ENCODE measurements at places on chromosomes 12 and 14.

- DNase-seq = peak; percentile 34
Observed at GRCh38 chr14:99430491-99430890, 50.2 kb downstream of the SETD3 start.

GRCh38 chr12:117208206-117208605 lies 17.9 kb upstream of the FBXO21 start:
- no peak for DNase-seq

DNA sequence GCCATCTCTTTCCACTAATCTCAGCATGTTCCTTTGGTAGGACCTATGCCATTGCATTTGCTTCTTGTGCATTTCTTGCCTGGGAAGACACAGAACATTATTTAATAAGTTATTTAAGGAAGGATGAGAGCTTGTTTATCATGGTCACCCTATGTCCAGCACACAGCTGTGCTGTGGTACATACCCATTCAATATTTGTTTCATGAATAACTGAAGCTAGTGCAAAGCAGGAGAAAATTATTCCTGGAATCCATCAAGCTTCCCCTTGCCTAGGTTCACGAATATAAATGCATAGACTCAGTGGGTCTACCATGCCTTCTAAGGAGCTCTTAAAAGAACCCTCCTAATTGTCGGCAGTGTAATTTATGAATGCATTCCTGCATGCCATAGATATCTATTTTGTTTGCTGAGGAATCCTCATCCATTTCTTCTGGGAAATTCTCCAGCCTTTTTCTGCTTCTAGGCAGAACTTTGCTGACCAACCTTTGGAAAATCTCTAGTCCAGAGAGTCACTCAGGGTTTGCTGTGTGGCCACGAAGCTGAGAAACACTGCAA lies 599.8 kb upstream of the TMEM132C start:
- DNase-seq = no peak

- DNase-seq = no peak
Observed at GRCh38 chr14:23469906-23470403, 452 bp downstream of the NGDN start.

- no peak for DNase-seq
Observed at GRCh38 chr14:52596320-52596719, 43.7 kb downstream of the GPR137C start.

DNA sequence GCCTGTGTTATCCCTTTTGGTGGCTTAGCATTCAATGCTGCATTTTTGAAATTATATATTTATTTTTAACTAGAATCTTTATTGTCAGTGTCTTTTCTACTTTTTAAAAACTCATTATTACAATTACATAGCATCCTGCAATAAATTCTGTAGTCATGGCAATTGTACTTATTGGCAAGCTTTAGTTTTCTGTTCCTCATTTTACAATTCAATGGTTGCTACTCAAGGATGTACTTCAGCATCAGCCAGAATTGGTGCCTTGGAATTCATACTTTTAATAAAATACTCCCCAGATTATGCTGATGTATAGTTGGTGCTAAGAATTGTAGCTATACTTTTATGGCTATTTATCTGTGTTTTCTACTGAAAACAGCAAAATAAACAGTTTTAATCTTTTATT lies 1756.8 kb upstream of the SEL1L start:
- DNase-seq = no peak

GRCh38 chr12:25058658-25059058 lies 109.8 kb upstream of the BCAT1 start:
- no peak for DNase-seq

All from activated CD4-positive, alpha-beta T cell treated with anti-CD3 and anti-CD28 coated beads, Interleukin-2, Interleukin-6, amounts not matched to agents 100 ng/mL and 50 ng/mL, durations not matched to agents 16 hours and 8 hours (primary cell).